ENCODE measurements at places on chromosomes 5 and 9.

DNA sequence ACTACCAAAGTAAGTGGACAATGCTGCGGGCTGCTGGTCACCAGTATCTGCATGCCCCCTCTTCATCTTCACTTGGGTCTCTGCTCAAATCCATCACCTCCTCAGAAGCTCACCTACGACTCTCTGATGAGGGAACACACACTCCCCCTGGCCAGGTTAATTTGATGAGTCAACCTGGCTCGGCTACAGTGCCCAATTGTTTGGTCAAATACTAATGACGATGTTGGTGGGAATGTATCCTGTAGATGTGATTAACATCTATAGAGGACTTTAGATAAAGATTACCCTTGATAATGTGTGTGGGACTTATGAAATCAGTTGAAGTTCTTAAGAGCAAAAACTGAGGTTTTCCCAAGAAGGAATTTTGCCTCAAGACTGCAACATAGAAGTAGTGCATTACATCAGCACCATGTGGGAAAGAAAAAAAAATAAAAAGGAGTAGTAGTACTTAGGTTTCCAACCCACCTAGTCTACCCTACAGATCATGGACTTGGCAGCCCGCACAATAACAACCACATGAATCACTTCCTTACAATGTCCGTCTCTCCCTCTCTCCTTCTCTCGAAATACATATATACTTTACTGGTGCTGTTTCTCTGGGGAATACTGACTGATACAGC is 467.3 kb downstream of the DNAH5 start:
- DNase-seq: peak; percentile 86

DNA sequence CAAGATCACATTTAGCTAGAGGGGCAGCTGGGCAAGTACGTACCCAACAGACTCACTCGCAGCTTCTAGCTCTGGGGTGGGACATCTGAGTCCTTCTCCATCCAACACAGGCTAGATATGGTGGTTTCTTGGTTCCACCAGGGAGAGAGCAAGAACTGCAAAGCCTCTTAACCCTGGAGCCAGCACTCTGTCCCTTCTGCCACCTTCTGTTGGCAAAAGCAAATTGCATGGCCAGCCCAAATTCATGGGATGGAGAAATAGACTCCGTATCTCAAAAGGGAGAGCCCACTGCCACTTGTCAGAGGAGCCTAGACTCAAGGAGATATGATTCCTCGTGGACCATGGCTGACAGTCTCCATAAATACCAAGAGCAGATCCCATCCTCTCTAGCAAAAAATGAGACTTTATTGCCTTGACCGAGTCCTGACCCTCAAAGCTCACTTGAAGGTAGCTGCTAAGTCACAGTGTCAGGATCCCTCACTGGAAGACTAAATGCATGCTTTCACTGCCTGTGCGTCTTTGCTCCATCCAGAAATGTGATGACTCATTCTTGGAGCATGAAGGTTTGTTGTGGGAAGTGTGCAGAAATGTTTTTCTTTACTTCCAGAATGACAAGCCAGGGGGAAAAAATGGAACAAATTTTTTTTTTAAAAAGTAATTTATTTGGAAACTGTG is 28.8 kb upstream of the ROR2 start:
- peak; percentile 62 for DNase-seq

GRCh38 chr9:1962122-1962521 is 53.0 kb upstream of the SMARCA2 start:
- DNase-seq: no peak

- no peak for DNase-seq
Measured at GRCh38 chr5:177049285-177049684, 26.8 kb downstream of the ZNF346 start.

GRCh38 chr5:151083081-151083676 is 2.3 kb upstream of the TNIP1 start:
- DNase-seq: peak; percentile 97

GRCh38 chr5:80150731-80151130 is 105.1 kb downstream of the SERINC5 start:
- no peak for DNase-seq

DNA sequence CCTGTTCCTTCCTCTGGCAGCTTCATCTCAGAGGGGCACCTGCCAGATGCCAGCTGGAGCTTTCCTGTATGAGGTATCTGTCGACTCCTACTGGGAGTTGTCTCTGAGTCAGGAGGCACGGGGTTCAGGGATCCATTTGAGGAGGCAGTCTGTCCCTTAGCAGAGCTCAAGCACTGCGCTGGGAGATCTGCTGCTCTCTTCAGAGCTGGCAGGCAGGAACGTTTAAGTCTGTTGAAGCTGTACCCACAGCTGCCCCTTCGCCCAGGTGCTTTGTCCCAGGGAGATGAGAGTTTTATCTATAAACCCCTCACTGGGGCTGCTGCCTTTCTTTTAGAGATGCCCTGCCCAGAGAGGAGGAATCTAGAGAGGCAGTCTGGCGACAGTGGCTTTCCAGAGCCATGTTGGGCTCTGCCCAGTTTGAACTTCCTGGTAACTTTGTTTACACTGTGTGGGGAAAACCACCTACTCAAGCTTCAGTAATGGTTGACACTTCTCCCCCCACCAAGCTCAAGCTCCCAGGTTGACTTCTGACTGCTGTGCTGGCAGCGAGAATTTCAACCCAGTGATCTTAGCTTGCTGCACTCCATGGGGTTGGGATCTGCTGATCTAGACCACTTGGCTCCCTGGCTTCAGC is 11.8 kb upstream of the ITGA2 start:
- no peak for DNase-seq

GRCh38 chr9:96140296-96141127 is 161.5 kb downstream of the HSD17B3 start:
- no peak for DNase-seq

GRCh38 chr5:176631383-176632200 is 1.1 kb downstream of the EIF4E1B start:
- DNase-seq: no peak

DNA sequence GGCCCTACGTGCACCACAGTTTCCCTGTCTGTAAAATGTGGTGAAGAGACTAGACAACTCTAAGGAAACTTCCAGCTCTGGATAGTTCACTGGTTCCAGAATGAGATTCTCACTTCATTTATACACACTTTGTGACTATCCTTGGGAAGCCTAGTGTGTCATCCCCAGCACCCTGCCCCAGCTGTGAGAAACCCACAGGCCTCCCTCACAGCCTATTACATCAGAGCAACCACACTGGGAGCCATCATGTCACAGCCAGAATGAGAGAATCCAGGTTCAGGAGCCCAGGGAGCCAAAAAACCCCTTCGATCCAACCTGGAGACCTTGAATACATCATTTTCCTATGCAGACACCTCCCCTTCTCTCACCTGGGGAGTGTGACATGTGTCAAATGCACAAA is 21.0 kb upstream of the HAND1 start:
- no peak for DNase-seq

GRCh38 chr9:88754452-88754851 is 219.5 kb downstream of the NXNL2 start:
- DNase-seq: no peak

- no peak for DNase-seq
Measured at GRCh38 chr5:163260961-163261360, 176.4 kb upstream of the CCNG1 start.

GRCh38 chr5:90550963-90551362 is 7.6 kb upstream of the ADGRV1 start:
- DNase-seq: no peak

DNA sequence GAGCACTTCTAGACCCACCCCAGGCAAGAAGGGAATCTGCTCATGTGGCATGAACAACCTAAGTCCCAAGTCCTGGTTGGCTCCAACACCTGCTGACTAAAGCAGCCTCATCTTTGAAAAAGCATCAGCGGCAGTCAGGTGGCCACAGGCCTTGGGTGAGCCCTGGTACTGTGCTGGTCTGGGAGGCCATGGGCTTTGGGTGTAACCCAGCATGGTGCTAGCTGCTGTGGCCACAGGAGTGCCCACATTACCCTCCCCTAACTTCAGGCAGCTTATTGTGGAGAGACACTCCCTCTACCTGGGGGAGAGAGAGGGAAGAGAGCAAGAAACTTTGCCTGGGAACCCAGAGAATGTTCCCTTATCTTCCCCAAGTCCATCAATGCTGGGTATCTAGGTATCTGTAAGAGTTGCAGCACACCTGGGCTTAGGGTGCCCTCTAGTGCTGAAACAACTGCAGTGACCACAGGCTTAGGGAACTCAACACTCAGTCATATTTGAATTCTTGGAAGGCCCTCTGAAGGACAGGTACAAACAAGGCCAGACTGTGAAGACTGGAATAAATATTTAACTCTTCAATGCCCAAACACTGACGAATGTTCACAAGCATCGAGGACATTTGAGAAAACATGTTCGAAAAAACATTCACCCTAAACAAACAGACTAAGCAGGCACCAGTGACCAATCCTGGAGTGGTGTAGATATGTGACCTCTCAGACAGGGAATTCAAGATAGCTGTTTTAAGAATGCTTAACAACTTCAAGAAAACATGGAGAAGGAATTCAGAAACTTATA is 69.9 kb upstream of the OR2K2 start:
- DNase-seq: peak; percentile 56

- no peak for DNase-seq
Measured at GRCh38 chr9:133188843-133189180, 20.2 kb downstream of the OBP2B start.

GRCh38 chr5:9820691-9821449 is 190.7 kb upstream of the TAS2R1 start:
- no peak for DNase-seq

DNA sequence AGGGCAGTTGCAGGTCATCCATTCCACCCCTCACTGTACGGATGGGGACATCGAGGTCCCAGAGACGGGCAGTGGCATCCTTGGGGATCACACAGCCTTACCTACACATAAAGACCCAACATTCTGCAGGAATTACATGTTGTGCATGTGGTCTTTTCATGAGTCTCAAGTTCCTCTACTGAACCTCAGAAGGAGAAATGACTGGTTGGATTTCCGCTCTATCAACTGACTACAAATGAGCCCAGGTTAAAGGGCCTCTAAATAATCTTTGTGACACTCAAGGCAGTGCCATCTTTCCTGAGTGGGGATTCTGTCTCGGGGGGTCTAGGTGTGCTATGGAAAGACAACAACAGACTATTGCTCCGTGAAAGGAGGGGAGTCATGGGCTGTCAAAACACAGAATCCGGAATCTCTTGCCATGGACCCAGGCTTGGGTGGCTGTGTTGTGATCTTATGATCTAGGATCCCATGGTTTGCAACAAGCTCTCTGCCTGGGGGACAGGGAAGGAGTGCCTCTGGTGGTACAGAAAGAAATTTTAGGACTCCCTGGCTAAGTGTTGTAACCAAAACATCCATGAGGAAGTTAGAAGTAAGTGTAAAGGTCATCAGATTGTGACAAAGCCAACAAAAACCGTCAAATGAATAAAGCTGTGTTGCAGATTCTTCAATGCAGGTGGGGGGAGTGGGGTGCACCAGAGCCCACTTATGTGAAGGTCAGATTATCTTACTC is 1.9 kb upstream of the SLC31A2 start:
- DNase-seq: no peak

DNA sequence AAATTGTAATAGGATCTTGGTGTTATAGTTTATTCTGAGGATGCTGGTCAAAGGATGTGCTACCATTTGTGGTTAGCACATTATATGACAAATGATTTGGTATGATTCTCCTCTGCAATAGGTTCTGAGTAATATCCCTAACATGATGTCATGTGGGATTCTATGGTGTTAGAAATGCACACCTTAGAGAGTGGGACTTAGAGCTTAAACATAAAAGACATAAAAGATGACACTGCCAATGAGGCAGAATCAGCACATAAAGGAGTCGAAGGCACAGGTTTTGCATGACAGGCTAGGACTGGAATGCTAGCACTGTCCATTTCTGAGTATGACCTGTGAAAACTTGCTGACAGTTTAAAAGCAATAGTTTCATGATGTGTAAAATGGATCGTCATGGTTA is 100.4 kb downstream of the OSTF1 start:
- peak; percentile 44 for DNase-seq

DNA sequence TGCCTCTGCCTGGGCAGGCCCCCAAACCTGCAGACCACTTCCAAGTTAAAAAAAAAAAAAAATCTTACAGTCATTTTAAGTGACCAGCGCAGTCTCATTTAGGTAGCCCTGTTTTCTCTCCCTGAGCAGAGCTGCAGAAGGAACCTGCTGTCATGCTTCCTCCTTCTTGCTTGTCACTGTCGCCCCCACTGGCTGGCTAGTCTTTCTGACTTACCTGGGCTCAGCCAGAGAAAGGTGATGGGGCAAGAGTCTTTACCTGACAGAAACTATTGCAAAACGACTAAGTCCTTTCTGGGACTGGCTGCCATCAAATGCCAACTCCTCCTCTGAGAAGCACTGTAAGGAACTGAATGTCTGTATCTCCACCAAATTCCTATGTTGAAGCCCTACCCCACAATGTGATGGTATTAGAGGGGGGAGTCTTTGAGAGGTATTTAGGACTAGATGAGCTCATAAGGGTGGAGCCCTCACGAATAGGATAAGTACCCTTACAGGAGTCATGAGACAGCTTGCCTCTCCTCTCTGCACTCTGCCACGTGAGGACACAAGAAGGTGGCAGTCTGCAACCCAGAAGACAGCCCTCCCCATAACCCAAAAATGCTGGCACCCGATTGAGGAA is 58.4 kb upstream of the SHC3 start:
- no peak for DNase-seq

DNA sequence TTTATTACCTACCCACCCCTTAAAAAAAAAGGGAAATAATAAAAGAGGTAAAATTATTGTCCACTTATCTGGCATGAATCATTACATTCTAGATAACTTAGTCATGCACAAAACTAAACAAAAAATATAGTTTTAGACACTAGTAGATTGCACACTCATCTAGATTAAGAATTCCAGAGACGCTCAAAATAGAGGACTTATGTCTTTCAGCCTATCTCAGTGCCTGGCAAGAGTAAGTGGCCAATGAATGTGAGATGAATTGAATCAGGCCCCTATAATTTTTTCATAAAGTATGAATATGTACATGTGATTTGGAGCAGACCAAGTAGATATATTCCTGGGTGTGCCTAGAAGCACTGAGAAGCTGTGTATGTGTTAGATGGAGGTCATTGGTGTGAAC is 2.0 kb upstream of the RXFP3 start:
- DNase-seq: no peak

- DNase-seq: no peak
Measured at GRCh38 chr9:112380102-112380824, at the start of gene HSDL2. TSS of gene HSDL2 (plus strand) at chr9:112380108. CDS start at chr9:112380164, 56 bp downstream.

DNA sequence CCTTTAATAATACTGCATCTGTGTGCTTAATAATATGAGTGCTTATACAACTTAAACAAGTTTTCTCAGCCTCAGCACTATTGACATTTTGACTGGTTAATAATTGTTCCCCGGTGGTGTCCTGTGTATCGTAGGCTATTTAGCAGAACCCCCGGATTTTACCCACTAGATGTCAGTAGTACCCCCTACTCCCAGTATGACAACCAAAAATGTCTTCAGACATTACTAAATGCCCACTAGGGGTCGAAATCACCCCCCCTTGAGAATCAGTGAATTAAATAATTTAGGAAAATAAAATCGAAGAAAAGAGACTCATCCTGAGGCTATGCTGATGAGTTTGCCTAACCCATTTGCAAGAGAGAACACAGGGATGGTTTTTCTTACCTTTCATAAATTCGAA is 166.3 kb downstream of the ATP10B start:
- no peak for DNase-seq

- no peak for DNase-seq
Measured at GRCh38 chr9:92660266-92660665, 9.7 kb downstream of the IPPK start.

GRCh38 chr5:170078931-170079330 is 26.8 kb upstream of the FOXI1 start:
- DNase-seq: no peak

GRCh38 chr9:35903049-35903448 is 3.0 kb upstream of the HRCT1 start:
- DNase-seq: peak; percentile 59
